Tongue (tissue), 3 donors: ENCODE measurements at places on chromosomes 2 and 18.

DNA sequence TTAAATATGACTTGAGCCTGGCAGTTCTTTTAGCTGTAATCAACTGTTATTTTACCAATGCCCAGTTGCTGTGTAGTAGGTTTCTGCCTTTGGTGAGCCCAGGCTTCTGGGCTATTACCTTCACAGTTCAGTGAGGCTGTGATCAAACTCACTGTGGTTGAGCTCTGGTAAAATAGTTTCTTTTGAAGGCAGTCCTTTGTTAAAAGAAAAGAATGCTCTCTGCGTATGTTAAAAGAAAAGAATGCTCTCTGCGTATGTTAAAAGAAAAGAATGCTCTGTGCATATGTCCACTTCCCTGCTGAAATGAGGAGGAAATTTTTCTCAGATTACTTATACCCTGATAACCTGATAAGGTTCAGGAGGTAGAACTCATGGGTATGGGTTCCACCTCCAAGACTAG is 244.3 kb downstream of the RNF144A start:
- DNase-seq = no peak

GRCh38 chr2:236642125-236642524 is 72.5 kb downstream of the ACKR3 start:
- peak; percentile 28 for DNase-seq

DNA sequence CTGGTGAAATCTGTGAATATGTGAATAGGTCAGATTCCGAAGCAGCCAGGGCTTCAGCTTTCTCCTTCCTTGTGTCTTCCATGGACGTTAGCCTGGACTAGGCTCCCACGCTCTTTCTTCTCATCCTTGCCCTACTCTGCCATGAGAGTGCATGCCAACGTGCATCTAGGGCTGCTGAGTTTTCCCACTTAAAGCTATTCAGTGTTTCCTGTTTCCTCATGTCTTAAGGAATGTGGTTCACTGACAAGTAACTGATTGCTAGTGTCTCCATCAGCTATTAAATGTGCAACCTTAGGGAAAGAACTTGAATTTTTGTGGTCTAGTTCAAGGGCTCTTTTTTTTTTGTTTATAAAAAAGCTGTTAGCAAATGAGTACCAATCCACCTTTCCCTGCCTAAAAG is 642.3 kb upstream of the LINC00305 start:
- no peak for DNase-seq

DNA sequence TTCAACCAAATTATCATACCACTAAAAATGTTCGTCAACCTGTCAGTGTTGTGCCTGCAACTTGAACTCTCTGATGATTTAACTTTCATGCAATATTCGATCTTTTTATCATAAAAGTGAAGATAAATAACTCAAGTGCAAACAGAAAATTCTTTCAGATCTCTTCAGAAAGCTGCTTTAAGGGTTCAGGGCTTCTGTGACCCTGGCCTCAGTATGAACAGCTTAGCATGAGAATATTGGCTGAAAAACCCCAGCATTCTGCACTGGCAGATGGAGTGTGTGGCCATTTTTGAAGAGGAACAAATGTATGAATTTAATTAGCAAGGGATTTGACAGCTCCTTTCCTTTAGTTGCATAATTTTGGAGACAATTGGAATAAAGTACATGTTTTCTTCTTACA is 851.4 kb upstream of the SOX11 start:
- no peak for DNase-seq

GRCh38 chr2:217392930-217393584 is 533.2 kb upstream of the TNP1 start:
- DNase-seq = no peak

DNA sequence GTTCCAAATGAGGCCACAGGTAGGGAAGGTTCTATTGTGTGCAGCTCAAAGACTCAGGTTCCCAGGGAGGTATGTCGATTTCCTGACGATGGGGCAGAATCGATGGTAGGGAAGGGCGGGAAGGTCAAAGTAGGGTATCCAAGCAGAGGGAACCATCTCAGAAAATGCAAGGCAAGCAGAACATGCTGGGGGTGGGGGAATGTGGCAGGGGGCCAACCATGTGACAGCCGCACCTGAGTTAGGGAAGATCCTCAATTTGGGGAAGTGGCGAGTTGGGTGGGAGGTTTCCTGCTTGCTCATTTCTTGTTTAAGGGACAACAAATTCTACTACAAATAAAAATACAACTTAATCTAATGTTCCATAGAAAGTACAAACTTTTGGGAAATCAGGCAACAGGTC is 21.7 kb upstream of the GRP start:
- no peak for DNase-seq

DNA sequence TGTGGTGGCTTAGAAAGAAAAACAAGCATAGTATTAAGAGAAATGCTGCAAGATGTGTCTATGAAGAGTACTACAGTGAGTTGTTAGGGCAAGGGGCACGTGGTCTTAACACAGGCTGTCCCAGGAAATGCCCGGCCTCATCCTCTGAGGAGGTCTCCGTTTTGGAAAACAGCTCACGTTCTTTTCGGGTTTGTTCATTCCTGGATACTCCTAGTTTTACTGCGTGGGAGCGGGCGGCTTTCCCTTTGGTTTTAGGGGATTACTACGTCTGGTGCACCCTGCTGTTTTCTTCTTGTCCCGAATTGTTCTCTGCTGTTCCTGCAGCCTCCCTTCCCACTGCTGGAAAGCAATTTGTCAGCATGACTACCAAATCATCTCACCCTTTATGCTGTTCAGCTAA is 55.5 kb upstream of the RAB6D start:
- no peak for DNase-seq

DNA sequence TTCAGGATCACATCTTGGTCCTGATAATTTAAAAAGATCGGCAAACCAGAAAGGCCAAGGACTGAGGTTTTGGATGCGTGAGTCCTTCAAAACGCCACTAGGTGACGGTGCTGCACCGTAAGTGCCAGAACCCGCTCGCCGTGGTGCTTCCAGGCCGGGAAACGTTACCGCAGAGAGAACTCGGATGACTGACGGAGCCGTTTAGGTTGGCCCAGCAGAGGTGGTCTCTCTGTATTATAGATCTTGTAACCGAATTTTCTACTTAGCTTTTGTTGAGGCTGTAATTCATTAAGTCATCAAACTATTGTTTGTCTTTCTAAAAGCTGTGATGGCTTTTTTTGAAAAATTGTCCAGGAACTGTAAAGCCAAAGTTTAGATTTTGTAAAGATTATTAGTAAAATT is 39.8 kb upstream of the ADCYAP1 start:
- DNase-seq = peak; percentile 77

DNA sequence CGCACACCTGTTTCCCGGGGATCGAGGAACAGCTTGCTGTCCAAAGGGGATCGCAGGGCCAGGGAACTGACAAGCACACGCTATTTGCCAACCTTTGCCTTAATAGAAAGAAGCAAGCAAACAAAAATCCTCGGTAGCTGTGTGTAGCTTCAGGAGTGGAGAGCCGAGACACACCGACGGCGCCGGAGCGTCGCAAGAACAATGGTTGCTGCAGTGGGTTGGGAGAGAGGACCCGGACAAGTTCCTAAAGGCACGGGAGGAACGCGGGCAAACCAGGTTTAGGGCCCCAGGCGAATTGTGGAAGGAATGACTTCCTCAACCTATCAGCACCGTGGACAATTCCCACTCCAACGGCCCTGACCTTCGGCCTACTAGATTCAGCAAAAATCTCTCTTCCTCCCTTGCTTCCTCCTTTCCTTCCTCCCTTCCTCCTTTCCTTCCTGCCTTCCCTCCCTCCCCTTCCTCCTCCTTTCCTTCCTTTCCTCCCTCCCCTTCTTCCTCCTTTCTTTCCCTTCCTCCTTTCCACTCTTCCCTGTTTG is 4.9 kb upstream of the NEUROD1 start:
- peak; percentile 32 for DNase-seq

- no peak for DNase-seq
Measured at GRCh38 chr18:36851202-36851590, 22.3 kb downstream of the KIAA1328 start.

GRCh38 chr2:187702157-187702556 is 147.9 kb upstream of the TFPI start:
- DNase-seq = no peak

DNA sequence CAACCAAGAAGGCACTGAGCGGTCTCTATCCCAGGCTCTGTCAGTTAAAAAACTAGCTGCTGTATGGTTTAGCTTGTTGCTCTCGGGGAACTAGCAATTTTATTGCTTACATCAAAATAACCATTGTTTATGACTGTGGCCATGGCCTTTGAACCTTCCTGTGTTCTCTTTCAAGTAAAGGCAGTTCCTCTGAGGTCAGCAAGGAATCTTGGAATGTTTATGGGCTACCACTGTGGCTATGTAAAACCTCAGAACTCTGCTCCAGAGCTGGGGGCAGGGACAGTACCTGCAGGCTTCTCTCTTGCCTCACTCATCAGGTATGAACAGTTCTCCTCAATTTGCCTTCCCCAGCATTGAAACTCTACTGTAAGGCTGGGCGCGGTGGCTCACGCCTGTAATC is 416.0 kb upstream of the NETO1 start:
- no peak for DNase-seq

GRCh38 chr2:58701688-58702301 is 460.7 kb upstream of the FANCL start:
- DNase-seq = no peak

DNA sequence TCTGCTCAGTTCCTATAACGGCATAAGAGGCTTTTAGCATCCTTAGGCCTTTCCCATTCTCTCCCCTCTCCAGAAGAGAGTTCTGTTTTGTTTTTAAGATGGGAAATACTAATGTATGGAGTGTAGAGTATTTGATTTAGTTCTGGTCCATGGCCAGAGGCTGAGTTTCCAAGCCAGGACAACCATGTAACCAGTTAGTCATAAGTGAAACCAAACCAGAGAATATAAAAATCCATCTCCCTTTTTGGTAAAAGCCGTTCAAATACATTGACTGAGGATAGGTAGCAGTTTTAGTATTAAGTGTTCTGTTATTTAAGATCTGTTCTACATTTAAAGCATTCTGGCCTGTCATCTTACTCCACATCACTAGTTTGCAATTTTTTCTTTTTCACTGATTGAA is 3.1 kb downstream of the PSMD1 start:
- DNase-seq = no peak

DNA sequence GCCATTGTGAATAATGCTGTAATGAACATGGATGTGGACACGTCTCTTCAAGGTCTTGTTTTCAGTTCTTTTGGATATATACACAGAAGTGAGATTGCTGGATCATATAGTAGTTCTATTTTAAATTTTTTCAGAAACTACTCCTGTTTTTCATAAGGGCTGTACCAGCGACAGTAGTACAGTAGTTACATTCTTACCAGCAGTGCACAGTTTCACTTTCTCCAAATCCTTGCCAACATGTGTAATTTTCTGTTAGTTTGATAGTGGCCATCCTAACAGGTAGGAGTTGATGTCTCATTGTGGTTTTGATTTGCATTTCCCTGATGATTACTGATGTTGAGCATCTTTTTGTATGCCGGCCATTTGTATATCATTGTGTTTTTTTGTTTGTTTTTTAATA is 81.7 kb downstream of the EPC2 start:
- DNase-seq = no peak

DNA sequence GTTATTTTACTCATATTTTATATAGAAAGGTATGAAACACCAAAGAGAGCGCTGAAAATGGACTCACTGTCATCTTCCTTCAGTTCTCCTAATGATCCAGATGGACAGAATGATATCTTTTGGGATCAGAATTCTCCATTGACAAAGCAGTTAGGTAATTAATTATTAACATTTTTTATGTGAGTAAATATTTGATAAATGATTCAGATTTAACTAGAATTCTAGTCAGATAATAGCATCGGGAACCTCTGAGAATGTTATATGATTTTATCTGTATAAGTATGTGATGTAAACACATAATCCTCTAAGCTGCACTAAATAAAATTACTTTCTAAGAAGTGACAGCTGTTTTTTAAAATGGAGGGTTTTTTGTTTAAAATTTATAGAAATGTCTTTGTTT is 2.0 kb downstream of the ETAA1 start:
- DNase-seq = no peak

GRCh38 chr2:240324312-240325015 is 111.0 kb upstream of the GPC1 start:
- DNase-seq = no peak

DNA sequence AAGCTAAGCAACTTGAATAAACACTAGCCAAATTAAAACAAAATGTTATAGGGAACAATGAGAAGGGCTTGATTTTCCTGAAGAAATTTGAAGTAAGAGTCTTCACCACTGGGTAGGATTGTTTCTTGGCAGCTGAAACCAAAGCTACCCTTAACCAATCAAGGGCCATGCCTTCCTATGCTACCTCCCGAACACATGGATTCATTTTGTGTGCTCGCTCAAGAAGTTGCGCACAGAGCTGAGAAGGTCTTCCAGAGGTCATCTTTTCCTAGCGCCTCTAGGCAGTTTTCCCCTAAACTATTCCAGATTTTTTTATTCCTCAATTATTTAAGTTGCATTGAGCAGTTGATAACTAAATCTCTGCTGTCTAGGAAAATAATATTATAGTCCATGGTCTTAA is 264.6 kb downstream of the RBM43 start:
- no peak for DNase-seq

GRCh38 chr2:85018049-85018447 is 47.1 kb downstream of the KCMF1 start:
- DNase-seq = no peak

GRCh38 chr18:79916546-79917168 is 34.8 kb downstream of the SLC66A2 start:
- no peak for DNase-seq

- no peak for DNase-seq
Measured at GRCh38 chr18:28040211-28040610, 136.7 kb downstream of the CDH2 start.

DNA sequence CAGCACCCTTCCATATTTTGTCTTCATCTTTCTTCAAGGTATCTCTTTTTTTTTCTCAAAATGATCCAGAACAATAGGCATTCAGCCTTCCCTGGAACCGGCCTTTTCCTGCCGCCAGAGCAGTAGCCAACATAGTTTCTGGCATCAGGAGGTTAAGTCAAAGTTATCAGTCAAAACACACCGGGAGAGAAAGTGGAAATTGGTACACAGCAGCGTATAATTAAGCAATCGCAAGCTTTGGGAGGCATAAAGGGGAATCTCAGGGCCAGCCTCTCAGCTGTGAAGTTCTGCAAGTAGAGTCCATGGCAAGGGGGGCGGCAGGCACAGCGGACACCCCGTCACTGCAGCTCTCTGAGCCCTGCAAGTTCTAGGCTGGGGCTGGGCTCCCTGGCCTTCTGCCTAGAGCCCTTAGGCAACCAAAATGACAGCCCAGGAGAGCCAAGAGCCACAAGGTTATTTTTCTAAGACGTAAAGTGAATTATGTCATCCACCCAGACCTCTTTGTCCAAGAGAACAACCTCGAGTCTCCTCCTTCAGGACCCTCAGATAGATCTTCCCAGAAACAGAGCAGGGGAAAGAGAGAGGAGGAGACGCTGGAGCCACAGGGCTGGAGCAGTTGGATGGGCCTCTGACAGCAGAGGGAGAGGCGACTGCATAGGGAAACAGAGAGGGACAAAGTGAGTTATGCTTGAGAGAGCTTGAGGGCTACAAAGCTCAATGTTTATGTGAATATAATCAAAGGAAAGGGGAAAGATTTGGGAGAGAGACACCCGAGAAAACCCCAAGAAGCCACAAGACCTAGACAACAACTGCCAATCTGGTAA is 114.7 kb downstream of the BCL2L11 start:
- no peak for DNase-seq
